Activated T-helper 1 cell treated with Interleukin-2 at 50 U/mL for 16 hours (primary cell): ENCODE measurements at places on chromosomes 1 and 21.

DNA sequence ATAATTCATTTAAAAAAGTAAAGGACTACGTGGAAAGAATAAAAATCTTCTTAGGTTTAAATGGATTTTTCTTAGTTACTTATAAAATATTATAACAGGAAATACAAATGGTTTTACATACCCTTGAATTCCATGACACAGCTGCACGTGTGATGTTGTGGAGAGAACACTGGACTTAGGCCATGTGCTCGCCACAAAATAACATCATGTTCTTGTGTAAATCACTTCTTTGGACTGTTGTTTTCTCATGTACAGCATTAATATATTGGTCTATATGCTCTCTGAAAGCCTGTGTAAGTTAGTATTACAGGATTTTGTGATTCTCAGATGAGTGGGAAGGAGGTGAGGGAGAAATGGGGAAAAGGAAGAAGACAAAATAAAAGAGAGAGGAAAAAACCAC lies 228.2 kb downstream of the DNM3 start:
- no peak for DNase-seq

- DNase-seq = no peak
These were observed 61.8 kb upstream of the TTLL7 start for GRCh38 chr1:84060781-84061180.

DNA sequence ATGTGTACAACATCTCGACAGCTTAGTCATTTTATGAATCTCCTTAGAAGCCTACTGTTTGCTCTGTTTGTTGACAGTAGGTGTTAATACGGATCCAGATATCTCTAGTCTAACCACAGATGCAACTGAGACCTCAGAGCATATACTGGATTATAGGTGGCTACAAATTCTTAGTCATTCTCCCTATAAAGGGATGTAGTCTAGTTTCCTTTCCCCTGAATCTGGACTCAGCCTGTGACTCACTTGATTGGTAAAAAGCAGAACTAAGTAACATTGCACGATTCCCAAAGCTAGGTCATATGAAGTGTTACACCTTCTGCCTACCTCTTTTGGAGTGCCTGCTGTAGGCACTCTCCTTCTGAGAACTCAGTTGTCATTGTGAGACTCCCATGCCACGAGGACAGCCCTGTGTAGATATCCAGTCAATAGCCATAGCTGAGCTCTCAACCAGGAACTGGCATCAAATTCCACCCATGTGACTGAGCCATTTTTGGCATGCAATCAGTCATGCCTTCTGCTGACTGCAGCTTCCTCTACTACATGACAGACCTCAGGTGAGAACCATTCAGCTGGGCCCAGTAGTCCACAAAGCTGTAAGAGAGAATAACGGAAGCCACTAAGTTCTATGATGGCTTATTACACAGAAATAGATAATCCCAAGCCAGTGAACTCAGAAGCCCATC lies 135.9 kb upstream of the CHRM3 start:
- DNase-seq = no peak

DNA sequence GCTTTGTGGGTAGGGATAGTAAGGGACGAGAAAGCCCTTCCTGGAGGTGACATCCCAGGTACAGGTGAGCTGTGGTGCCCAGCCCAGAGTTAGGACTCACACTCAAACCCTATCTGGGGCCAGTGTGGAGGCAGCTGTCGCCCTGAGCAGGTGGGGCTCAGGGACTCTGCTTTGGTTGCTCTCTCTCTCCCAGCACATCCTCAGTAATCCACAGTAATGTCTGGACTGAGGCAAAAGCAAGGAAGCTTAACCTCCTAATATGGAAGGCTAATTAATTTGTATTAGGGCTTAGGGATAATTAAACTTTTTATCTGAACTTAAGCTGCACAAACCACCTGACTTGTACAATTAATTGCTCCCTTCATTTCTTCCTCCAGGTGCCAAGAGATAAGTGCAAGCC lies 38.2 kb downstream of the DDX20 start:
- DNase-seq = no peak

GRCh38 chr1:37323486-37324377 lies 150.6 kb upstream of the ZC3H12A start:
- no peak for DNase-seq

DNA sequence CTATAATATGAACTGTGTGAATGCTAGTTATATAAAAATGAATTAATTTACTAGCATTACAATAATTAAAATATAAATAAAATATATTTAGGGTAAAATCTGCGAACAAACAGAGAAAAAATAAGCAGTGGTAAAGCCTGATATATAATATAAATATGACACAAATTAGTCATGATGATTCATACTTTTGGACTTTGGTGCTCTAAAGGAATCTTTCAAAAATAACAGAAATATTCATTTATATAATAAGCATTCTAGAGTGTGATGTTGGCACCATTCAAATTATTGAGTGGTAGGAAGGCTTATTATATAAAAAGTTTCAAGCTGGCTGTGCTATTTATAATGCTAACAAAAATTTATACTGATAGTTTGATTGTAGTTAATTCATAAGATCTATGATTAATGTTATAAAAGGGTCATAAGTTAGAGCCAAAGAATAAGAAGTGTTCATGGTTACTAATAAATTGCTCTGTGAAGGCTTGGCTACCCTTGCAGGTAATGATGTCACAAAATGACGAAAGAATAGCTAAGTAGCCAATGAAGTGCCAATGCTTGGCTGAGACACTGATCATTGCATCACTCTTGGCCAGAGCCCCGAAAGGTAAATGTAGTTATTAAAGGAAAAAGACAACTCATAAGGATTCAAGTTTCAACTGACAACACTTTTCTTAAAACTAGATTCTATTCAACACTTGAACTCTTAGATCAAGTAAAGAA lies 108.7 kb downstream of the USH2A start:
- no peak for DNase-seq

GRCh38 chr1:171858696-171859095 lies 17.4 kb downstream of the DNM3 start:
- no peak for DNase-seq

DNA sequence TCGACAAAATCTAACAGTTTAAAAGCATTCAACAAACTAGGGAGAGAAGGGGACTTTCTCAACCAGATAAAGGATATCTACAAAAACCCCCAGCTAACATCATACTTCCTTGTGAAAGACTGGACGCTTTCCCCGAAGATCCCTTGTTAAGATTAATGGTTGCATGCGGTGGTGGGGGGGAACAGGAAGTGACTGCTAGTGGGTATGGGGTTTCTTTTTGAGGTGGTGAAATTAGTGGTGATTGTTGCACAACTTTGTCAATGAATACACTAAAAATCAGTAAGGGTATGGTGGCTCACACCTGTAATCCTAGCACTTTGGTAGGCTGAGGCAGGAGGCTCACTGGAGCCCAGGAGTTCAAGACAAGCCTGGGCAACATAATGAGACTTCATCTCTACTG lies 26.9 kb upstream of the EYA3 start:
- no peak for DNase-seq

GRCh38 chr21:45152265-45152746 lies 77.9 kb downstream of the ADARB1 start:
- peak; percentile 48 for DNase-seq

DNA sequence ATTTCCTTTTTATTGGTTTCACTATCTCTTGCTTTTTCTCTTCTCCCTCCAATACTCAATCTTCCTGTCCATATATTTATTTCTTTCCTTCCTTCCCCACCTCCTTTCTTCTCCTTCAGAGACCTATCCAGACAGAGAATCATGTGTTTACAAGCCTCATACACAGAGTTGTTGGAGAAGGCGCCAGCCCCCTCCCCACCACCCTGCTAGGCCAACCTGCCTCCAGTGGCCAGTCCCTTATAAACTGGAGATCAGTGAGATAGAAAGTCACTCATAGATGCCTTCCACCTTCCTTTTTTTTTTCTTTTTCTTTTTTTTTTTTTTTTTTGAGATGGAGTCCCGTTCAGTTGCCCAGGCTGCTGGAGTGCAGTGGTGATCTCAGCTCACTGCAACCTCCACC lies 53.3 kb downstream of the CD247 start:
- DNase-seq = no peak

DNA sequence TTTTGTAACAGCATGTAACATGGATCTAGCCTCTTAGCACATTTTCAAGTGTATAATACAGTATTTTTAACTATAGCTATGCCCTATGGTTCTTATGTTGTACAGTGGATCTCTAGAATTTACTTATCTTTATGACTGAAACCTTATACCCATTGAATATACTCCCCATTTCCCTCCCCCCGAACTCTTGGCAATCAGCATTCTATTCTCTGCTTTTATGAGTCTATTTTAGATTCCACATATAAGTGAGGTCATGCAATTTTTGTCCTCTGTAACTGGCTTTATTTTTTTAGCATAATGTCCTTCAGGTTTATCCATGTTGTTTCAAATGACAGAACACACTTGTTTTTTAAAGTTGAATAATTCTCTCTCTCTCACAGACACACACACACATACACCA lies 3.1 kb upstream of the GBP6 start:
- no peak for DNase-seq

DNA sequence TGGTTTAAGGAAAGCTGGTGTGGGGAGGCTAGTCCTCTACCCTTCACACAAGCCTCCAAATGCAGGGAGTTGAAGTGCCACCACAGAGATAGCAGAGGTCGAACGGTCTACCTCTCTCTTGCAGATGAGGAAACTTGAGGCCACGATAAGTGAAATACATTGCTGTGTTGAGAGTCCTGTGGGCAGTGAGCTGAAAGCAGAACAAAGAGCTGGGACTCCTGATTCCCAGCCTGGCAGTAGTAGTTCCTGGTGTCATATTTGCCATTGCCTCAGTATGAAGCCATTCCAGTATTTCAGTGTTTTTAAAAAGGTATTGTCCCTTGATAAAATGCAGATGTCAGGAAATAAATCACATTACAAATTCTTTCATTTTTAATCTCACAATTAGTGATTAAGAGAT lies 28.6 kb downstream of the AK4 start:
- DNase-seq = no peak

DNA sequence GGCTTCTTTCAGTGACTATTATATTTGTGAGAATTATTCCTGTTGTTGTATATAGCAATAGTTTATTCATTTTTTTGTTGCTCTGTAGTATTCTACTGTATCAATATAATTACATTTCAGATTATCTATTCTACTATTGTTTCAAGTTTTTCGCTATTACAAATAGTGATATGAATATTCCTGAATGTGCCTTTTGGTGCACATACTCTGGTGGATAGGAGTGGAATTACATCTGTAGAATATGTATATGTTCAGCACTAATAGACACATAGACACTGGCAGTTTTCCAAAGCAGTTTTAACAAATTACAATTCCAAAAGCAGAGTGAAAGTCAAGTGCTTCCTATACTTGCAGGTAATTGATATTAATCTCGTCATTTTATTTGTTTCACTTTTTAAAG lies 696.2 kb upstream of the PRMT6 start:
- DNase-seq = no peak

GRCh38 chr1:180953291-180954004 lies 40.8 kb downstream of the KIAA1614 start:
- no peak for DNase-seq

- DNase-seq = no peak
These were observed 31.4 kb downstream of the SZRD1 start for GRCh38 chr1:16398371-16398953.

DNA sequence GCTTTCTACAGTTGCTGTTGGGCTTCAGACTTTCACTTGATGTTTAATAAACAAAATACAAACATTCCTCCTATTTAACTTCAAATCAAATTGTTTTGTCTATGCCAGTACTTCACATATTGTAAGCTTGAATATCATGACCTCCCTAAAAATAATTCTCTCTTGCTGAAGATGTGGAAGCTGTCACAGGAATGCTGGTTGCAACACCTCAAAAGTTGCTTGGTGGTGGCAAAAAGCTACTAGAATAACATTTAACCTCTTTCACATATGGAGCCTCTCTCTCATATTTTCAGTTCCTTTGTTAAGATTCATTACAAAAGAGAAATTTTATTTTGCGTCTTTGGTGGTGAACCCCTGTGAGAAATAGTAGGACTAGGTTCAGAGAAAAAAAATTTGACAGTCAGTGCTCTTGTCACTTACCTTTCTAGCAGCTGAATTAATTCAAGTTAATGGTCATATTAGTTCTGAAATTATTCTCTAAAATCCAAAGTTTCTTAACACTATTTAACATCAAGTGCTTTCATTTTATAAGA lies 25.5 kb upstream of the F13B start:
- DNase-seq = no peak

DNA sequence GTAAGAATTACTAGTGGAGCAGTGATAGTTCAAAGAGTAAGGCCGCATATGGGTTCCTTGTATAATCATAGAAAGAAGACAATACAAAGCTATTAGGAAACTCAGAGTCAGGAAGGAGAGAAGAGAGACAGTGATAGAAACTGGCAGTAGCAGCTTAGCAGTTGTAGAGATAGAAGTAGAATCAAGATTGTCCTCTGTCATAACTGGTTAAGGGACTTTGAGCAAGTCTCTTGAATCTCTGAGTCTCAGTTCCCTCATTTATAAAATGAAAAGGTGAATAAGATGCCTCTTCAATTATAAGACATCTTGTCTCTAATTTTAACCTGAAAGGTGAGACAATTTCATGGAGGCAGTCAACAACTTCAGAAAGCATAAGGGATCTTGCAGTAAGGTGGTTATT lies 6.5 kb upstream of the RALGPS2 start:
- no peak for DNase-seq
